SK-N-MC (cell line): ENCODE measurements at places on chromosomes 7 and 10.

GRCh38 chr7:140653319-140654108 lies 12.9 kb upstream of the DENND2A start:
- DNase-seq, result peak; percentile 52

- DNase-seq, result no peak
These were observed 42.7 kb downstream of the PTPN12 start for GRCh38 chr7:77579797-77580196.

DNA sequence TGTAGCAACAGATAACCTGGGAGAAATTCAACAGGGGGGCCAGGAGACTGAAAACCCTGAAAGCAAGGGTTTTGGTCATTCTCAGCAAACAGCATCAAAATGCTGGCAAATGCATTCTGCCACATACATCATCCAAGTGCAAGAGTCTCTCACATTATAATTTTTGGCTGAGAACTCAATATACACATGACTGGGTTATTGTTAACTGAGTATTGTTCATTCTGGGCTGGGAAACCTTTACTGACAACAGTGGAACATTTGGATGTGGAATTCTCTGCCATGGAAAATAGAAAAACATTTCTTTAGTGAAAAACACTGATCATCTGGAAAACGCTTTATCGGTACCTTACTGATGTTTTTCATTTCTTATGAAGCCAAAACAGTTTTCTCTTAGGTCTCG lies 73.1 kb upstream of the MET start:
- DNase-seq, result no peak

DNA sequence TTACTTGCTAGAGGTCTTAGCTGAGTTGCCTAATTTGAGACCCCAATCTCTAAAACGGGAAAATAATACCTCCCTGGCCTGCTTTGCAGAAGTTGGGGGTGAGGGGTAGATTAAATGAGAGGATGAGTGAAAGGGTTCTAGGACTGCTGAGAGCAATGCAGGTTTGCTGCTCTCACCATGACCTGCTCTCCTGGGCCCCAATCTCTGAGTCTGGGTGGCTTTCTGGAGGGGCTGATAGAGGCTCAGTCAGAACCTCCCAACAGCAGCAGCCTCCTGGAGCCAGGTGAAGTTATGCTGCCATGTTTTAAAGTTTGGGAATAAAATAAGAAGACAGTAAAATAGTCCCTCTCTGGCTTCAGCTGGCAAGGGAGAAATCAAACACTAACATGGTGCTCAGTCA lies 7.3 kb downstream of the UROS start:
- DNase-seq, result no peak

GRCh38 chr7:11592699-11593098 lies 239.3 kb downstream of the THSD7A start:
- DNase-seq, result no peak

DNA sequence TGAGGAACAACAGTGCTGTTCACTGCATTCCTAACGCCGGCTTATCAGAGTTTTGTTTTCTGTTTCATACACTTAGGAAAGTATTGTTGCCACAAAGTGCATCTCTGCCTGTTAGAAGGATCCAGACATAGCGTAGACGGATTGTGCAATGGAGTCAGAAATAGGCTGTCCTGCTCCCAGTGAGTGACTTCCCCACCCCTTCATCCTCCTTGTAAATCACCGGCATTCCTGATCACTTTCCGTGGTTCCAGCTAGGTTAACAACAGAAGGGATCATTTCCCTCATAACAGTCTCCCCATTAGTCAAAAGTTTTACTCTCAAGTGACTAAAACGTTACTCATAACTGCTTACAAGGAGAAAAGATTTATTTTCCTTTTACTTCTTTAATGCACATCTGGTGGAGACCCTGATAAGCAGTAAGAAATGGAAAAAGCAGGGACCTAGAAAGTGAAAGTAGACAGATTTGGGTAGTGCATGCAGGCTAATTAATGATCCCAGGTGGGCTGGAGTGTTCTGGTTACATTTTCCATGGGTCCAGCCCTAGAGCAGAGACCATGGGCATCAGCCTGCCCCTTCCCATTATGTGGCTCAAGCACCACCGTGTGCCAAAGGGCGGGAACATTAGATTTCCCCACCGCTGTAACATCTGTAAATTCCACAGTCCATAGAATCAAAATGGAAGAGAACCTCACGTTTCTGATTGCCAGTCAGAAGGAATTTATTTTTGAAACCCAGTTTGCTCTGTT lies 395.1 kb upstream of the GALNT17 start:
- no peak for DNase-seq
